Endothelial cell of umbilical vein (primary cell): ENCODE measurements at places on chromosomes 5 and 9. TPM values are rescaled to one million over a fixed set of nuclear protein-coding genes. Genes with fewer than 3 reads are reported as not detected.

The SPINK7 gene
- not detected in 2 replicates for total RNA-seq

The PRPF4 gene
- 24.2 and 25.8 TPM in 2 replicates for total RNA-seq

The NCS1 gene
- total RNA-seq, result 68.3 and 77.4 TPM in 2 replicates

The SPINK13 gene
- total RNA-seq, result not detected in 2 replicates

The GTF3C5 gene
- total RNA-seq, result 65.6 and 66.6 TPM in 2 replicates

The CCNI2 gene
- 0.53 TPM in 1 of 2 replicates, not detected in the other for total RNA-seq

The AQP3 gene
- 0.39 and 0.93 TPM in 2 replicates for total RNA-seq

DNA sequence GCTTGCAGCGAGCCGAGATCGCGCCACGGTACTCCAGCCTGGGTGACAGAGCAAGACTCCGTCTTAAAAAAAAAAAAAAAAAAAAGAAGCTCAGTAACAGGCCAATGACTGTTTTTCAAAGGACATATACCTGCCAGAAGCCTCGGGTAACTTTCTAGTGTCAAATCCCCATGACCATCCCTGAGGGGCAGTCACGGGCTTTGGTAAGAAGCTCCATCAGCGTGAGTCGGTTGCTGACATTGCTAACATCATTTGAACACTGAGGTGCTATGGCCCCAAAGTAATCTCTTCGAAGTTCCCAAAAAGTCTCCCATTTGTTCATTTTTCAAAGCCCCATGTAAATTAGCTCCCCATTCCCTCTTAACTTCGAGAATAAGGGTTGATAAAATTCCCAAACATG lies 11.6 kb downstream of the NAIP start:
- peak; percentile 0 for DNase-seq

DNA sequence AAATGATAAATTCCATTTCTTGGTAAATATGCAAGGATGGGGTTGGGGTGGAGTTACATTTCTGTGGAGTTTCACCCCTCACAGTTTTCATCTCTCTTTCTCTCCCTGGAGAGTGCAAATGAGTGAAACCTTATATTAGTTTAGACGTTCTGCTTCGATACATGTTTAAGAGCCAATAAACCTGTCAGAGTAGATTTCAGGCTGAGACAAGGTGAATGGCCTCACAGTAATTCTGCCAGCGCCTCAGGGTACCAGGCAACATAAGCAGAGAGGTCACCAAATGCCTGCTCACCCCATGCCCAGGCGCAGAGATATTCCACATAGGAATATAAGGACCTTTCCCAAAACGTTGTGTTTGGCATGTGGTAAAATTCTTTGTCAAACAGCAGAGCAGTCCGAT lies 154.9 kb upstream of the VLDLR start:
- DNase-seq, result no peak

GRCh38 chr5:181173420-181174342 lies 26.3 kb downstream of the OR2V2 start:
- DNase-seq, result peak; percentile 43

DNA sequence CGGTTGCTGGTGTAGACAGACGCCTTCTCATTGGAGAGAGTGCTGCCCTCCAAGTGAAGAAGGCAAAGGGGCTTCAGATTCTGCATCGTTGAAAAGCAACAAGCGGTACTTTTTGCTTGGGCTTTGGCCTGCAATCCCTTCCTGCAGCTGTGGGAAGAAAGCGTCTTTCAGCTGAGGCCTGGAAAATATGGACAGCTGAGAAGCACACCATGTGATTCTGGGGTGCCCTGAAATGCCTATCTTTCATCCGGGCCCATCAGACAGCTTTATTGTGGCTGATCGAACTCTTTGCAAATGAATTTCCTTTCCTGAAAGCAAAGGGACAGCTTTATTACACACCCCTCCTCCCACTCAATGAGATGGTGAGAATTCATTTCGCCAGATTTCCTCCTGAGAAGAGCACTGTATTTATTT lies 74.0 kb downstream of the NSG2 start:
- DNase-seq, result no peak

- no peak for DNase-seq
These were observed 97.3 kb upstream of the SH3GL2 start for GRCh38 chr9:17481565-17481964.

- no peak for DNase-seq
These were observed 3.9 kb downstream of the NIPAL4 start for GRCh38 chr5:157463621-157464518.

GRCh38 chr9:2260417-2261306 lies 245.5 kb downstream of the SMARCA2 start:
- peak; percentile 10 for DNase-seq

GRCh38 chr9:5886114-5886939 lies 4.4 kb upstream of the MLANA start:
- peak; percentile 70 for DNase-seq

DNA sequence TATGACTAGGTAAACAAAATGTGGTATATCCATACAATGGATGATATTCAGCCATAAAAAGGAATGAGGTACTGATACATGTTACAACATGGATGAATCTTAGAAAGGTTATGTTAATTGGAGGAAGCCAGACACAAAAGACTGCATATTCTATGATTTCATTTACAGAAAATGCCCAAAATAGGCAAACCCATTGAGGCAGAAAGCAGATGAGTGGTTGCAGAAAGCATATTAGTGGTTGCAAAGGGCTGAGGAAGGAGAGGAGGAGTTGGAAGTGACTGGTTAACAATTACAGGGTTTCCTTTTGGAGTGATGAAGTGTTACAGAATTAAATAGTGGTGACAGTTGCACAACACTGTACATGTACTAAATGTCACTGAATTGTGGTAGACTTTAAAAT lies 17.7 kb downstream of the PLGRKT start:
- DNase-seq, result no peak

DNA sequence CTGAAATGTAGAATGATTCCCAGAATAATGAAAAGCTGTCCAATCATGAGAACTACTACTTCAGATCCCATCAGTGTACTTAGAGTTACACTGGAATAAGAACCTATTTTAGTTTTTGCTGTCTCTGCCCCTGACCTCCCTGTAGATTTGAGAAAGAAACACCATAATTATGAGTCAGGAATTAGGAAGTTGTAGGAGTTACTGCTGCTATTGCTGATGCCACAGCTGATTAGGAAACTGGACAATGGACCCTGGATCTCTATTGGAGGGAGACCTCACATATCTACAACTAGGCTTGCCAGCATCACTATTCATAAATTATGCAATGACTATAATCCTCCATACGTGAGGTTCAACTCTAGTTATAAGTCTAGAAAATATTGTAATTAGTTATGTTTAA lies 48.8 kb upstream of the EDIL3 start:
- peak; percentile 58 for DNase-seq

DNA sequence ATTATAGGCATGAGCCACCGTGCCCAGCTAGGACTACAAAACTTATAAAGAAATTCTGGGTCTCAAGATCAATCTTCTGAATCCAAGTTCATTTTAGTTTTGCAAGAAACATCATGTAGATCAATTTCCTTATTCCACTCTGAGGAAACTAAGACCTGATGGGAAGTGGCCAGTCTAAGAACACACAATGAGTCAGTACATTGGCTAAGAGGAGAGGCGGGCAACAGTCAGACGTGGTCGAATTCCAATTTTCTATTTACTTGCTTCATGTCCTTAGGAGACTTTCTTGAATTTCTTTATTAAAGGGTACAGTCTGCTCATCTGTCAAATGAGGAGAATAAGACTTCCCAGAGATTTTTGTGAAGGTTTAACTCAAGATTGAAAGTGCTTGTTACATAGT lies 432.1 kb upstream of the BRINP1 start:
- no peak for DNase-seq

DNA sequence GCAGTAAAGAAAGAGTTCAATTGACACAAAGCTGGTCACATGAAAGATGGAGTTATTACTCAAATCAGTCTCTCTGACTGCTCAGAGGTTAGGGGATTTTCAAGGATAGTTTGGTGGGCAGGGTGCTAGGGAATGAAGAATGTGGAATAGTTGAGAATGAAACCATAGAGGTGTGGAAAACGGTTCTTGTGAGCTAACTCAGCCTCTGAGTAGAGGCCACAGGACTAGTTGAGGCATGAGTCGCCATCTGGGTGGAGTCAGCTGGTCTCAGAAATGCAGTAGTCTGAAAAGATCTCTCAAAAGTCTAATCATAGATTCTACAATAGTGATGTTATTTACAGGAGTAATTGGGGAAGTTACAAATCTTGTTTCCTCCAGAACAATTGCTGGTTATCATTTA lies 178.9 kb upstream of the SPEF2 start:
- DNase-seq, result no peak

DNA sequence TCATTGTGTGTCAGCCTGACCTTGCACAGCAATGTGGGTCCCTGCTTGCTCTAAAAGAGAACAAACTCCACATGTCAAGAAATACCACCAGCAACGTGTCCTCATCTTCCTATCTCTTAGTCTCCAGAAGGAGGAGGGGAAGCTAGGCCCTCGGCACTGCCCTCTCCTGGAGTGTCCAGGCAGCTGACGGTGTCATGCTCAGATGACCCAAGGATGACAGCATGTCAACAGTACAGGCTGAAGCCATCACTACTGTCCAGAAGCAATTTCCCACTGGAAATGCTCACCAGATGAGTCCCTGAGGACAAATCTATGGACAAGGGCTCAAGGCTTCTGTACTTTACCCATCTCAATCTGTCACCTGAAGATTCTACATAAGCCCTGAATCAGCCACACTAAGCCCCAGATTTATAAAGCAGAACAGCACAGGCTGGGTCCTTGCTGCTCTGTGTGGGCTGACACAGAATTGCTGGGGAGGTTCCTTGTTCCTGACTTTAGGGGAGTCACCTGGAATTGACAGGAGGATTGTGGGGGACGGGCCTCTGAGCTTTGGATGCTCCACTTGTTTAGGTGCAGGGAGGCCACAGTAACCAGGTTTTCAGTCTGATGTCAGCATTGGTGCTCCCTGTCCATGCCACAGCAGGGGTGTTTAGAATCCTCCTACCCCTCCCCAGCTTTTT lies 210.2 kb downstream of the DAB2IP start:
- peak; percentile 32 for DNase-seq

- no peak for DNase-seq
These were observed 63.0 kb upstream of the TAF11L2 start for GRCh38 chr5:17434982-17435381.
